Esophagus mucosa (tissue), 1 donor: ENCODE measurements at places on chromosomes 2 and 18. TPM values are rescaled to one million over a fixed set of nuclear protein-coding genes. Genes with fewer than 3 reads are reported as not detected.

GRCh38 chr2:25664183-25664964 is 9.0 kb downstream of the DTNB start:
- peak; percentile 81 for ATAC-seq

Gene PLGLB1
- 0.64 TPM for total RNA-seq

Gene SLC9A2
- total RNA-seq = 0.20 TPM

DNA sequence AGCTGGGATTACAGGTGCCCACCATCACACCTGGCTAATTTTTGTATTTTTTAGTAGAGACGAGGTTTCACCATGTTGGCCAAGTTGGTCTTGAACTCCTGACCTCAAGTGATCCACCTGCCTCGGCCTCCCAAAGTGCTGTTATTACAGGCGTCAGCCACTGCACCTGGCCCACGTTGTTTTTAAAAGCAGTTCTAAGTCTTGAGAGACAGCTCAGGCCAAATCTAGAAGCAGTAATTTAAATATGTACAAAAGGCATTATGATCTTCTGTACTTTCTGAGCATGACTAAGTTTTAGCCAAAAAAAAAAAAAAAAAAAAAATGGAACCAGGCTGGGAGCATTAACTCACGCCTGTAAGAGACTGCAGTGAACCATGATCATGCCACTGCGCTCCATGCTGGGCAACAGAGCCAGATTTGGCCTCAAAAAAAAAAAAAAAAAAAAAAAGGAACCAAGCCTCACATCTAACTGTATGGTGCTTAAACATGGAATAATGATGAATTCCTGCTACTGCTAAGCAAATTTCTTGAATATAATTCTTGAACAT is 4.0 kb downstream of the ABHD3 start:
- ATAC-seq = no peak

GRCh38 chr2:164976301-164976700 is 21.0 kb upstream of the SLC38A11 start:
- ATAC-seq = no peak

DNA sequence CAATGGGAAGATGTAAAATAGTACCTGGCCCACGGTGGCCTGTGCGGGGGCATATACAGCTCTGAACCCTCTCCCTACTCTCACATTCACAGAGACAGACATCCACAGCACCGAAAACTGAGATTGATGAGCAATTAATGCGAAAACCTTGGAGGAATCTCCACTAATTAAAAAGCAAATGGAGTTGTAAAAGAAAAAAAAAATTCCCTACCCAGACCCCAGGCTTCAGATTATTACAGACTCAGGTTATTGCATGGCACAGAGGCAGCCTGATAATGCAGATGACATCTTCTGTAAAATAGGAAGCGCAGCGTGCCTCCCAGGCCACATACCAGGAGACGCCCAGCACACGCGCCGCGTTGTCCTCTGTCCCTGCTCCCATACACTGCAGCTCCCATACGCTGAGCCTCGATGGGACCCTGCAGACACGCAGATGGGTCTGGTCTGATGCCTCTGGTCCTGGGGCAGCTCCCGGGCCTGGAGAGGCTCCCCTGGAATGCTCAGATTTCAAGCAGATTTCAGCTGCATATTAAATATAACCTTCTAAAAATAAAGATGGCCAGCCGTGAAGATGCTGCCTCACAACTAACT is 496.1 kb upstream of the MYT1L start:
- no peak for ATAC-seq

- no peak for ATAC-seq
Observed at GRCh38 chr2:220512419-220512818, 885.0 kb downstream of the SLC4A3 start.

DNA sequence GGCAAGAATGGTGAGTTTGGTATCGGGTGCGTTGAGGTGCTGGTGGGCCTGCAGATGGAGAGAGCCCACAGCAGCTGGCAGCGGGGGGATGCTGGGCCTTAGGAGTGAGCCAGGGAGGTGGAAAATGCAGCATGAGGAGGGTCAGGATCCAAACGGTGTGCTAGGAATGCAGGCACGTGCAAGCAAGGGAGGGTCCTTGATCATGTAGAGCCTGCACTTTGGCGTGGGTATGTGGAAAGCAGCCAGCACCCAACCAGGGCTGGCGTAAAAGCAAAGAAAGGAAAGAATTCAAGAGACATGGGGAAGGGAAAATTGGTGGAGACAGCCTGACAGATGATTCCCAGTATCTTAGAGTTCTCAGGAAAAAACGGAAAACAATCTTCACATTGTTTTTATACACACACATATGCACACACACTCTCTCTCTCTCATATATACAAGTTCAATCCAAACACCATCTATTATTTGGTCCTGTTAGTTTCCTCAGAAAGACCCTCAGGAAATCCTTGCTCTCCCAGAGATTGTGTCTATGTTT is 46.3 kb downstream of the LTBP1 start:
- ATAC-seq = no peak

Gene EXOC6B
- 31.6 TPM for total RNA-seq

GRCh38 chr2:34012715-34013302 is 413.7 kb upstream of the FAM98A start:
- peak; percentile 43 for ATAC-seq

GRCh38 chr18:62937065-62937464 is 221.7 kb downstream of the PHLPP1 start:
- peak; percentile 51 for ATAC-seq

- no peak for ATAC-seq
Observed at GRCh38 chr2:2581331-2582159, 250.5 kb upstream of the MYT1L start.

Gene EN1
- total RNA-seq = 0.08 TPM

Gene OSR1
- total RNA-seq = 0.96 TPM

DNA sequence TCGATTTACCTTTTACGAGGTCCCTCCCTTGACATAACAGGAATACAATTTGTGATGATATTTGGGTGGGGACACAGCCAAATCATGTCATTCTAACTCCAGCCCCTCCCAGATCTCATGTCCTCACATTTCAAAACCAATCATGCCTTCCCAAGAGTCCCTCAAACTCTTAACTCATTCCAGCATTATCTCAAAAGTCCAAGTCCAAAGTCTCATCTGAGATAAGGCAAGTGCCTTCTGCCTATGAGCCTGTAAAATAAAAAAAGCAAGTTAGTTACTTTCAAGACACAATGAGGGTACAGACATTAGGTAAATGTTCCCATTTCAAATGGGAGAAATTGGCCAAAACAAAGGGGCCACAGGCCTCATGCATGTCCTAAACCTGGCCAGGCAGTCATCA is 381.1 kb downstream of the PIK3C3 start:
- ATAC-seq = no peak

DNA sequence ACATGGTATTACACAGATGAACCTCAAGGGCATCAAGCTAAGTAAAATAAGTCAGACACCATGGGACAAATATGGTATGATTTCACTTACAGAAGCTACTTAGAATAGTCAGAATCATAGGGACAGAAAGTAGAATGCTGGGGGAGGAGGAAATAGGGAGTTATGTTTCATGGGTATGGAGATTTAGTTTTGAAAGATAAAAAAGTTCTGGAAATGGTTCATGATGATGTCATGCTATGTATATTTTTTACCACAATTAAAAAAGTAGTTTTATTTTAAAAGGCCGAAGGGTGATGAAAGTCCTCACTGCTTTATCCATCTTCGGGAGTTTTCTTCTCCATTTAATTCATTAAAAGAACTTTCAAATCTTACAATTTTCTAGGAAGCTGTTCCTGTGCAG is 181.9 kb downstream of the CALCRL start:
- ATAC-seq = no peak

Gene NDUFV2
- total RNA-seq = 156 TPM

Gene SMARCAL1
- 17.5 TPM for total RNA-seq

- no peak for ATAC-seq
Observed at GRCh38 chr2:15195813-15196212, 365.3 kb downstream of the NBAS start.

DNA sequence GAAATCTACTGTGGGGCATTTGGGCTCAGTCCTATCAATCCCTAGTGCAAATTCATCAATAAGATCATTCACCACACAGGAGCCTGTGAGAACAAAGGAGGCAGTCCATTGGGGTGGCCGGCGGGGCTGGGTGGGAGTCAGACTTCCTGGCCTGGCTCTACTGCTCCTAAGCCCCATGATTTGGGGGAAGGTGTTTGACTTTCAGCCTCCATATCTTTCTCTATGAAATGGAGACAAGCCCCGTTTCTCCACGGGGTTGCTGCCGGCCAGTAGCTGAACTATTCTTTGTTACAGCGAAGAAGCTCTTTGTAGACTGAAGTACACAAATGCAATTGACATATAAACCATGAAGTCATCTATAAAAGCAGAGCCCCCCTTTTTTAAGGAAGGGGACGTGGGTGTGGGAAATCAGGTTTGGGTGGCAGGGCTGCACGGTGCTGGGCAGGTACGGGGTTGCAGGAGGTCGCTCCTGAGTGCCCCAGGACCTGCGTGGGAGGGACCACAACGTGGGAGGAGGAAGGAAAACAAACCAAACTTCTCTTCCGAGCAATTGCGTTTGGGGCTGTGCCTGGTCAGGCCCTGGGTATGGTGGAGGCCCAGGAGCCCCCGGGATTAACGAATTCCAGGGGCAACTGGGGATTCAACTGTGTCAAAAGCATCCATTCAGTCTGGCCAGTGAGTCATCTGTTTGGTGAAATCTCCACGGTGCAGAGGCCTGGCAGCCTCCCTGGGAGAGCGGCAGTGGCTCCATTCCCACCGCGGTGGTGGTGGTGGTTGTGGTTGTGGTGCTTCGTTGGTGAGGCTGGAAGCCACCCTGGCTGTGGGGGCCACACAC is 18.2 kb downstream of the FBLN7 start:
- ATAC-seq = no peak

DNA sequence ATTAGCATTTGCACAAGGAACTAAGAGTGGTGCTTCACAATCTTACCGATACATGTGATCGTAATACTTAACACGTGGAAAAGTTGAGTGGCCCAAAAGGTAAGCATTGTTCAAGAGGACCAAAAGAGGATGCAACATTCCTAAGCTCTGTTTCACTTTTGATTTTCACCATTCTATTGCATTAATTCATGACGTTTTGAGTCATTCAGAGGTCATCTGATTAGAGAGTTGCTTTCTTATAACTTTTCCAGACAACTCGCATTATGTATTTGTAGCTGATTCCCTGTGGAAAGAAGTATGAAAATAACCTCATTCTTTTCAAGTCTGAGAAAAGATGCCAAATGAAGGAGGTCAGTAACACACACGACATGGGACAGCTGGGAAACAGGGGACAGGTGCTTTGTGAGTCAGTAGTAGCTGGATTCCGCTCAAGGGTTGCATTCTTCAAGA is 344.4 kb downstream of the RND3 start:
- ATAC-seq = no peak

DNA sequence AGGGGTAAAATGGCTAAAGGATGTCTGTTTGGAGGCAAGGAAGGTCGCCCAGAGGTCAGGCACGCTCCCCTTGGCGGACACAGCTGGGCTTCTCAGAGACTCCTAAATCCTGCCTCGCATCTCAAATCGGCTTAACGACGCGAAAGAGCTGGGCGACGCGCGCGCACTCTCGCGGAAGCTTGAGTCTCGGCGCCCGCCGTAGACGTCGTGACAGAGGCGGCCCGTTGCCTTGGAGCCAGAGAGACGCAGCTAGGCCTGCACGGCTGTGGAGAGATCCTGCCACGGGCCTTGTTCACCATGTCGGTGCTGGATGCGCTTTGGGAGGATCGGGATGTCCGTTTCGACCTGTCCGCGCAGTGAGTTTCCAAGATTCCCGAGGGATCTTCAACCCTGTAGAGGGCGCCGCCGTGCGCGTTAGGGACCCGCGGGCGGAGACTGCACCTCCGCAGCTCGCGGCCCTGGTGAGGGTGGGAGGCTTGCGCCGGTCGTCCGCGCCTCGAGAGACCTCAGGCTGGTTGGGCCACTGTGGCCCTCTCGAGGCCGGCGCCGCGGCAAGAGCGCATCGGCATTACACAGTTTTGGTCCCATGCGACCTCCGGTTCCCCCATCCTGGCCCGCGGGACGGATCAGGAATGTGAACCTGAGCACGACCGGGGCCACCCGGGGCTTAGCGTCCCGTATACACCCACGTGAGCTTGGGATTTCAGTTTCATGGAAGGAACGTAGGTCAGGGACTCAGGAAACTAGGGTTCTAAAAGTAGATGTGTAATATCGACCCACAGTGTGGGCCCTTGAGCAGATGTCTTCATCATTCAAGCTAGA is at the start of gene BBS5:
TSS of gene BBS5 (plus strand) at position 238 of the 822 bp plus-strand sequence. CDS start at position 298, 60 bp downstream.
- peak; percentile 95 for ATAC-seq

GRCh38 chr2:97932975-97933662 is 62.6 kb downstream of the TMEM131 start:
- no peak for ATAC-seq

Gene EMX1
- total RNA-seq = not detected

Gene GATA6
- 0.32 TPM for total RNA-seq

- no peak for ATAC-seq
Observed at GRCh38 chr2:121080013-121080772, 204.8 kb downstream of the TFCP2L1 start.

DNA sequence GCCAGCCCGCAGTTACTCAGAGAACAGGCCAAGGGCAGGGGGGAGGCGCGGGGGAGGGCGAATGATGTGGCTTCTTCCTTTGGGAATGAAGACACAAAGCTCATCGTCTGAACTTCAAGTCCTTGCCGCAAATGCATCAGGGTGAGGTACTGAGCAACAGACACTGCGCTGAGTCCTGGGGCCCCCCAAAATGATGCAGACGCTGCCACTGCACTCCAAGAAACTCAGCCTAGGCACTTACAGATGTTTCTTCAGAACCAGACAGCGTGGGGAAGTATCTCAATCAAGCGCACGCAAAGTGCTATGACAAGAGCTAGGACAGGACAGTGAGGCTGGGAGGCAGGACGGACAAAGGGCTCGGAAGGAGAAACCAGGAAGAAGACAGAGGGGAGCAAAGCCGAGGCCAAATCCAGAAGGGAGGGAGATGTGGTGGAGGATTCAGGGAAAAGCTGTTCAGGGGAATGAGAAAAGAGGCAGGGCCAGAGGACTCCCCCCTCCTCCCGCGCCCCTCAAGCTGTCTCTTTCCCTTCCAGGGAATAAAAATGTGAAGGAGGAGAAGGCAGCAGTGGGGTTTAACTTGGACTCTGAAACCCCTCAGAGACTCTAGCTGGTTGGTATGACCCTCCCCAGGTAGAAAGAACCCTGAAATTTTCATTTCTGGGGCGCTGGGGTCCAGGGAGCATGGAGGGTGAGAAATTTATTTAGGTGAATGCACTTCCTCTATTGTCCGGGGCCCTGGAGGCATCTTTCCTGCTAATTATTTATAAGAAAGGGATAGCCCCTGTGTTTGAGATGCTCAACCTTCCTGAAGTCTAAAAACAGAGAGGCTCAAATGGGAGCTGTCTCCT is 34.9 kb downstream of the CIB4 start:
- peak; percentile 36 for ATAC-seq

GRCh38 chr2:620471-621302 is 56.5 kb downstream of the TMEM18 start:
- no peak for ATAC-seq

DNA sequence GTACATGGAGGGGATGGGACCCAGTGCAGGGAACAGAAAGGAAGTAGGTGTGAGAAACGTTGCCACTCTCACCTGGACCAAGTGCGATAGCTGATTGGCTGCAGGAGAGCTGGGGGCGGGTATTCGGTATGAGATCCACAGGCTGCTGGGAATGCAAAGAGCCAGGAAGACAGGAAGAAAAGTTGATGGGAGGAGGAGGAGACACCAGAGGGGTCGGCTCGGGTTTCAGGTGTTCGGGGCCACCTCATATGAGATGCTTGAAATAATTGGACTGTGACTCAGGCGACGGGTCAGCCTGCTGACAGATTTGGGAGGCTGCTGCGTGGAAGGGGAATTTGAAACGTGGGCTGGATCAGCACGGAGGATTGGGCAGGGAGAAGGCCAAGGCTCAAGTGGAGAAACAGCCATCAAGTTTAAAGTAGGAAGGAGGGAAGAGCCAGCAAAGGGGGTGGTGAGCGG is 65.1 kb downstream of the MRPS9 start:
- ATAC-seq = no peak

- no peak for ATAC-seq
Observed at GRCh38 chr2:33704406-33704855, 105.3 kb upstream of the FAM98A start.
